ENCODE measurements at places on chromosomes 3 and 15.

GRCh38 chr15:49190586-49190985, 20.5 kb downstream of the GALK2 start:
- DNase-seq = no peak

DNA sequence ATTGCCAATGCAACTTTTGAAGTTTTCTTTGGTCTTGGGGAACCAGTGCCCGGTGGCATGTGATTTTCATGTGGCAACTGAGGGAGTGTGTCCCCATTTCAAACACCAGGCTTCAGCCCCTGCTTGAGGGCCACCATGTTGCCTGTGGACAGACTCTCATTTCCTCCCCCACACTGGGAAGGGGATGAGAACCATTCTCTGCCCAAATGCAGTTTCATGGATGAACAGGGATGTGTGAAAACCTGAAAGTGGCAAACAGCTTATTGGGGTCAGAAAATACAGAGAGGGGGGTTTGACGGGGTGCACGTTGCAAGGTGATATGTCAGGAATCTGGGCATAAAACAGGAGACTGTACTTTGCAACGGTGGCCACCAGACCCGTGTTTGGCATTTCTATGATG, 6.3 kb downstream of the FAM107A start:
- no peak for DNase-seq

GRCh38 chr3:87287011-87287410, 10.6 kb upstream of the POU1F1 start:
- DNase-seq = no peak

- no peak for DNase-seq
Measured at GRCh38 chr3:159062734-159063410, 261.0 kb downstream of the MFSD1 start.

Data from activated T-helper 2 cell treated with anti-CD3 and anti-CD28 coated beads, Interferon-gamma antibody, Interleukin-2, Interleukin-4, amounts not matched to agents 10 μg/mL and 5 μg/mL and 100 μg/mL, durations not matched to agents 14 hours and 24 hours and 36 hours (primary cell).